ENCODE measurements at places on chromosomes 13 and 19.

DNA sequence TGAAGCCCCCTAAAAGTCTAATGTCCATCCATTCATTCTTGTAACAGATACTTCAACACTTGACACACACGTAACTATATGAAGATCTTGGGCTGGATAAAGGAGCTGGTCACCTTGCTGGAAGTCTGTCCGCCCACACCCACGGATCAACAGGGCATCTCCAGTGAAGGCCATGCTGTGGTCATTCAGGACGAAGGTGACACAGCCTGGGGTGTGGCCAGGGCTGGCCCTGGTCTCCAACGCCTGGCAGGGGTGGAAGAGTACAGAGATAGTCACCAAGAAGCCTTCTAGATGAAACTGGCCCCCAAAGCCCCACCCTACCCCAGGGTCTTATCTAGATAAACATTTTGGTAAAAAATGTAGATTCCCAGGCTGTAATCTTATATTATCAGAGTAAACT lies 6.8 kb upstream of the PHLDB3 start:
- no peaks in the 10 kb centered on the region for H3K4me1 ChIP-seq
- H3K27me3 ChIP-seq = no peaks in the 10 kb centered on the region
- no peak overlapping the region for H3K27ac ChIP-seq
- no peaks in the 10 kb centered on the region for H3K36me3 ChIP-seq
- DNase-seq = no peak

DNA sequence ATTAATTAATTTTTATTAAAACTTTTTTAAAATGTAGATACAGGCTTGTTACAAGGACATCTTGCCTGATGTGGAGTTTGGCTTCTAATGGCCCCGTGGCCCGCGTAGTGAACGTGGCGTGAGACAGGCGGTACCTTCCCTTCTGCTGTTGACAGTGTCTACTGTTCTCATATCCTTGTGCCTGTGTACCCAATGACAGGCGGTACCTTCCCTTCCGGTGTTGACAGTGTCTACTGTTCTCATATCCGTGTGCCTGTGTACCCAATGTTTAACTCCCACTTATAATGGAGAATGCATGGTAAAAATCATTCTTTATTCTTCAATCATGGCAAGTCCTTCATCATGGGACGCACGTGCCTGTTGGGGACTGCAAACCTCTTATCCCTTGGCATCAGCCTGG lies 79.1 kb upstream of the ZNF835 start:
- H3K4me1 ChIP-seq = no peaks in the 10 kb centered on the region
- no peaks in the 10 kb centered on the region for H3K27me3 ChIP-seq
- DNase-seq = no peak
- H3K27ac ChIP-seq = no peak overlapping the region
- H3K36me3 ChIP-seq = no peaks in the 10 kb centered on the region
- no peak overlapping the region for H3K4me3 ChIP-seq

- H3K27ac ChIP-seq = no peak overlapping the region
- DNase-seq = no peak
- H3K27me3 ChIP-seq = no peaks in the 10 kb centered on the region
- no peaks in the 10 kb centered on the region for H3K36me3 ChIP-seq
- H3K4me1 ChIP-seq = no peaks in the 10 kb centered on the region
Measured at GRCh38 chr19:31072451-31072850, 276.8 kb downstream of the TSHZ3 start.

- H3K27me3 ChIP-seq = no peaks in the 10 kb centered on the region
- H3K4me1 ChIP-seq = no peaks in the 10 kb centered on the region
- H3K36me3 ChIP-seq = no peaks in the 10 kb centered on the region
- no peak overlapping the region for H3K4me3 ChIP-seq
Measured at GRCh38 chr19:57105976-57106721, 13.6 kb upstream of the USP29 start.

DNA sequence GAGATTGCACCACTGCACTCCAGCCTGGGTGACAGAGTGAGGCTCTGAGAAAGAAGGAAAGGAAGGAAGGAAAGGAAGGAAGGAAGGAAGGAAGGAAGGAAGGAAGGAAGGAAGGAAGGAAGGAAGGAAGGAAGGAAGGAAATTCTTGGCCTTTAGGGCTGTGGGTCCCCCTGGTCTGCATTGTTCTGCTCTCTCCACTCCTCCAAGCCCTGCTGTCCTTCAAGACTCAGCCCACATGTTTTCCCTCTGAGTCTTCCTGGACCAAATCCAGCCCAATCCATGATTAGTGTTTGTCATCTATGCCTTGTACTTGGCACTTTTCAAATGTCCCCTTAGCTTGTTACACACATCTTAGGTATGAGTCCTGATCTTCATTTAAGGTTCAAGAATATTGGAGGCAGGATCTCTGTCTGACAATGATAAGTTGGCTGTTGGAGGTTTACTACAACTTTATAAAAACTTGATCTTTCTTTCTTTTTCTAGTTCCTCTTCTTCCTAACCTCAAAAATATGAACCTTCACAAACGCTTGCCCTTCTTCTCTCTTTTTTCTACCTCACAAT lies 48.8 kb upstream of the INTS6 start:
- no peaks in the 10 kb centered on the region for H3K36me3 ChIP-seq
- no peaks in the 10 kb centered on the region for H3K4me1 ChIP-seq
- H3K4me3 ChIP-seq = no peak overlapping the region

DNA sequence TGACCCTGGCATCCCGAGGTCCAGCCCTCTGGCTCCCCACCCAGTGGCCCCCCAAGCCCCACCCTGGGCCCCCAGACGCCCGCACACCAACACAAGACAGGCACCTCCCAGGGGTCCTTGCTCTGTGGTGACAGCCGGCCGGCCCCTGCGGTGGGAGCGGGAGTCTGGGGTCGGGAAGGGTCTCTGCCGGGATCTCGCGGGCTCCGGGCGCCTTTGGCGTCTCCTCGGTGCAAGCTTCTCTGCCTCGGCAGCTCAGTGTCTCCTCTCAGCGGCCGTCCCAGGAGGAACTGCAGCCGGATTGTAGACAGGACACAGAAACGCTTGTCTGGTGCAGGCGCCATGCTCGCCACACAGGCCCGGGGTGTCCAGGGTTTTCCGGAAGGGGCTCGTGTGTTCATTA lies 43.7 kb downstream of the TMEM255B start:
- no peaks in the 10 kb centered on the region for H3K36me3 ChIP-seq
- no peaks in the 10 kb centered on the region for H3K4me1 ChIP-seq
- H3K27me3 ChIP-seq = no peaks in the 10 kb centered on the region
- DNase-seq = no peak
- H3K4me3 ChIP-seq = no peak overlapping the region
- H3K27ac ChIP-seq = no peak overlapping the region

DNA sequence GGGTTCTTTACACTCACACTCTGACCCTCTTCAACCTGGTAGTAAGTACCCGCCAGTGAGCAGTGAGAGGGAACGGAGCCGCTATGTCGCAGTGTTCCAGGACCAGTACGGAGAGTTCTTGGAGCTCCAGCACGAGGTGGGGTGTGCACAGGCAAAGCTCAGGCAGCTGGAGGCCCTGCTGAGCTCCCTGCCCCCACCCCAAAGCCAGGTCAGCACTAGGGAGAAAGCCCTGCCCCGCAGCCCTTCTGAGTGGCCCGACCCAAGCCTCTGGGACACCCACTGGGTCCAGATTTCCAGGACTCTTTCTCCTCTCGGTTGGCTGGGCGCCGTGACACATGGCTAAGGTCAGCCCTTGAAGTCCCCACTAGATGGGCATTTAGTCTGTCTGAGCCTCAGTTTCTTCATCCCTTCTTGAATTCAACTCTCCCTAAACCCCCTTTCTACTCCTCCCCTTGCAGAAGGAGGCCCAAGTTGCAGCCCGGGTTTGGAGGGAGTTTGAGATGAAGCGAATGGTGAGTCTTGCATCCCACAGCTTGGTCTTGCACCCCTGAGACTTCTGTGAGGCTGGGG lies 1.9 kb downstream of the OCEL1 start:
- no peak for DNase-seq
- H3K4me3 ChIP-seq = peak overlapping the region; percentile 76
- H3K27me3 ChIP-seq = no peaks in the 10 kb centered on the region
- peaks cover 4% of the 10 kb centered on the region for H3K4me1 ChIP-seq
- no peaks in the 10 kb centered on the region for H3K36me3 ChIP-seq
- H3K27ac ChIP-seq = peak overlapping the region; percentile 72

DNA sequence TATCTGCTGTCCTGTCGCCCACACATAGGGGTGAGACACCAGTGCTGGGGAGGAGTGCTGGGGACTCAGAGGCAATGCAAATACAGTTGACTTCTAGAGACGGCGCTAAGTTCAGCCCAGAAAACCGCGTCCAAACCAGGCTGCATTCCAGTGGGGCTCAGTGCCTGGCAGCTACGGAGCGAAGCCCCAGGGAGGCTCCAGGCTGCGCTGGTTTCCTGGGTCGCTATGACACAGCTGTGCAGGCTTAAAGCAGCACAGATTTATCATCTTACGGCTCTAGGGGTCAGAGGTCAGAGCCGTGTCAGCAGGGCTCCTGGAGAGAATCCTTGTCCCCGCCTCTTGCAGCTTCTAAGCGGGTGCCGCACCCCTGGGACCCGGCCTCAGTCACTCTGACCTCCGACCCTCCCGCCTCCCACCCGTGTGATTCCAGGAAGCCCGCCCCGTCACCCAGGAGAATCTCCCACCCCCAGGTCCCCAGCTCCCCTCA lies 61.6 kb downstream of the ANKRD10 start:
- no peaks in the 10 kb centered on the region for H3K4me1 ChIP-seq
- no peak overlapping the region for H3K27ac ChIP-seq
- no peak overlapping the region for H3K4me3 ChIP-seq

GRCh38 chr13:44117351-44117750 lies 237.6 kb downstream of the LACC1 start:
- H3K4me3 ChIP-seq = no peak overlapping the region
- no peaks in the 10 kb centered on the region for H3K36me3 ChIP-seq
- no peak for DNase-seq
- no peaks in the 10 kb centered on the region for H3K27me3 ChIP-seq
- no peaks in the 10 kb centered on the region for H3K4me1 ChIP-seq

GRCh38 chr19:44515031-44515430 lies 14.4 kb downstream of the CEACAM20 start:
- no peak overlapping the region for H3K27ac ChIP-seq
- H3K27me3 ChIP-seq = no peaks in the 10 kb centered on the region
- H3K36me3 ChIP-seq = no peaks in the 10 kb centered on the region
- H3K4me1 ChIP-seq = no peaks in the 10 kb centered on the region
- DNase-seq = no peak
- H3K4me3 ChIP-seq = no peak overlapping the region

DNA sequence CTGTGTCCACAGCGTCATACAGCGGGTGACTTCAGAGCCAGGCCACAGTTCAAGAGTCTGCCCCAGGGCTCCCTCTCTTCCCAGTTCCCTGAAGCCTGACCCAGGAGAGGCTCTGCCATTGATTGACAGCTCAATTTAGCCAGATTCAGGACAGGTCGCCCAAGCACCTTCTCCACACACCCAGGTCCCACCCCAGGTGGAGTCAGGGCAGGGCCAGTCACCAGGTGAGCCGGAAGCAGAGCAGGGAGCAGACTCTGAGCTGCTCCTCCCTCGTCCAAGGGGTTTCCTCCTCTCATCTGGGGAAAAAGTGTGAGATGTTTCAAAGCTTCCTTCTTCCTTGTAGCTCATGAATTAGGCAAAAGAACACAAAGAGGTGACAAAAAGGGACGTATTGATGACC lies 5.6 kb downstream of the CEACAM7 start:
- H3K27ac ChIP-seq = no peak overlapping the region
- H3K4me3 ChIP-seq = no peak overlapping the region
- DNase-seq = no peak

- H3K4me1 ChIP-seq = peaks cover 21% of the 10 kb centered on the region
- H3K4me3 ChIP-seq = peak overlapping the region; percentile 97
- no peaks in the 10 kb centered on the region for H3K27me3 ChIP-seq
- DNase-seq = no peak
Measured at GRCh38 chr19:12937093-12937926, 1.1 kb upstream of the CALR start.

DNA sequence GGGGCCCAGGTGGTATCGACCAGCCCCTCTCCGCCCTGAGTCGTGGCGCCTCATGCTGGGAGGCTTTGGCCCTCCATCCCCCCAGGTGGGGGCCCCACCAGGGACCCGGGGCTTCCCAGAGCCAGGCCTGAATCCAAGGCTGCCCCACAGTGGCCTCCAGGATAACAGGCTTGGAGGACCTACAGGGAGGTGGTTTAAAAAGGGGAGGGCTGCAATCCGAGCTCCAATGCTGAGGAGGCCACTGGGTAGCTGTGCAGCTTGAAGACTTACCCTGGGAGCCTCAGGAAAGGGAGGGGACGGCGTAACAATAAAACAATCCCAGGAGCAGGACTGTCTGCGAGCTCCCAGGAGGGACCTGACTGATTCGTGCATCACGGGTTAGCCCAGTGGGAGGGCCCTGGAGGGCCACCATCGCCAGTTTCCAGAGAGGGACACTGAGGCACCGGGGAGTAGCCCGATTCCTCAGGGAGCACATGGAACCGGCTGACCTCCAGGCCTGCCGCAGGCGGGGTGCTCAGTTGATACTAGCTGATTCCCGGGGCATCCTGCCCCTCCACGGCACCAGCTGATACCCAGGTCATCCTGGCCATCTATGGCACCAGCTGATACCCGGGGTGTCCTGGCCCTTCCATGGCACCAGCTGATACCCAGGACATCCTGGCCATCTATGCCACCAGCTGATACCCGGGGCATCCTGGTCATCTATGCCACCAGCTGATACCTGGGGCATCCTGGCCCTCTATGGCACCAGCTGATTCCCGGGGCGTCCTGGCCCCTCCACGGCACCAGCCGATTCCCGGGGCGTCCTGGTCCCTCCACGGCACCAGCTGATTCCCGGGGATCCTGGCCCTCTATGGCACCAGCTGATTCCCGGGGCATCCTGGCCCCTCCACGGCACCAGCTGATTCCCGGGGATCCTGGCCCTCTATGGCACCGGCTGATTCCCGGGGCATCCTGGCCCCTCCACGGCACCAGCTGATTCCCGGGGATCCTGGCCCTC lies 3.7 kb upstream of the C2CD4C start:
- H3K27ac ChIP-seq = no peak overlapping the region
- H3K36me3 ChIP-seq = no peaks in the 10 kb centered on the region
- H3K4me1 ChIP-seq = peaks cover 10% of the 10 kb centered on the region

DNA sequence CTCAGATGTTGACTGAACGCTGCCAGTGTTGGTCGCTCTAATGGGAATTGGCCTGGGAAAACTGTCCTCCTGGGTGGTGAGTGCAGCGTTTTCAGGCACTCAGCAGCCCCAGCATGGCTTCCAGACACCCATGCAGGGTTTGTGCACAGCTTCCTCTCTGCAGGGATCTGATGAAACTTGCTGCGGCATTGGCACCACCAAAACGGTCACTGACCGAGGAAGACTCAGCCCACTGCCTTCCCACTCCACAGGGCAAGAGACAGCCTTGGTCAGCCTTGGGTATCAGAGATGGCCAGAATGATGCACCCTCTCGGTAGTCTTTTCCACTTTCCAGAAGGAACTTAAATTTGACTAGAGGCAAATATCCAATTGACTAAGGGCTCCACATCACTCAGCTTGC lies 398.9 kb downstream of the IRS2 start:
- DNase-seq = no peak
- H3K4me3 ChIP-seq = no peak overlapping the region
- H3K4me1 ChIP-seq = no peaks in the 10 kb centered on the region
- H3K27me3 ChIP-seq = no peaks in the 10 kb centered on the region

DNA sequence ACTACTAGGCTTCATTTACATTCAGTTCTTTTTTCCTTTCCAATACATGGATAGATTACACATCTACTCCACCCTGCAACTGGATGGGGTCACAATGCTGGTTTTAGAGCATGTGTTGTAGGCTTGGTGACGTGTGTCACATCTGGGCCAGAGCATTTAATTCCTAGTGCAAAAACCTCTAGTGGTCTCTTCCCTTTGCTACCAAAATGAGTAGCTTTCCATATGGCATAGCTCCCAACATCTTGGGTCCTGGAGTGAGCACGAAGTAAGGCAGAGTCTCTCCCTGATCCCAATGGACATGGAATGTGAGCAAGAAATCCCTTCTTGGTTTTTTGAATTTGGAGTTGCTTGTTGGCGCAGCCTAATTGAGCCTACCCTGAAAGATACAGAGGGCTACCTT lies 51.7 kb downstream of the TNFSF11 start:
- H3K27me3 ChIP-seq = no peaks in the 10 kb centered on the region
- H3K36me3 ChIP-seq = no peaks in the 10 kb centered on the region
- no peak for DNase-seq
- H3K27ac ChIP-seq = no peak overlapping the region
